ENCODE measurements at places on chromosomes 5 and 9.

- DNase-seq, result no peak
Observed at GRCh38 chr9:7178729-7179128, 421.0 kb downstream of the KDM4C start.

GRCh38 chr5:111132731-111133435, 40.7 kb downstream of the WDR36 start:
- DNase-seq, result no peak

DNA sequence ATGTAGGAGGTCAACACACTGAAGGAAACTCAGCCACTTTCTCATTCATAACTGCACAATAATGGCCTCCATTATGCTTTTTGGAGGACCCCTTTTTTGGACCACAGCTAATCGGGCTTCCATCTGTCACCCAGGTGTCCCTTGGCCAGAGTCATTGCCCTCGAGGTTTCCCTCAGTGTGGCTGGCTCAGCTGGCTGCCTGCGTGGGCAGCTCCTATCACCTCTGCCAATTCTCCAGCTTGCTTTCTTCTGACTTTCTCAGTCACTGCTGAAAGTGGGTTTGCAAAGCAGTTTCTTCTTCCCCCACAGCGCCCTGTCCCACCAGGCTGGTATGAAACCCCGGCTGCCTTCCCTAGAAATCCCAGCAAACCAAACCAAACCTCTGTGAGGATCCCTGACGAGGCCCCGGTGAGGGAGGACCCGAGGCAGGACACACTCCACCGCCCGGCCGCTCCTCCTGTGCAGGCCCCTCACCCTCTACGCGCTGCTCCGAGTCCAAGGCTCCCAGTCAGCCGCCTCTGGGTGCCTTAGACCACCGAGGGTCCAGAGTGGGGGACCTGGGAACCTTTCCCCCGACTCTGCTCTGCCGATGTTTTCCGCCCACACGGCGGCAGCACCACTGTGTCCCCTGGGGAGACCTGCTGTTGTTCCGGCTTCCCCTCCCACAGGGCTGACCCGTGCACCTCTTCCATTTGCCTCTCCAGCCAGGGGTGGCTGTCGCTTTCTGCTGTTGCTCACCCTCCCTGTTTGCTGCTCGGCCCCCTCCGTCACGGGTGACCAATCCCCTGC, 109.5 kb downstream of the TENT4A start:
- no peak for DNase-seq

- no peak for DNase-seq
Observed at GRCh38 chr5:140256726-140257125, 46.2 kb downstream of the PFDN1 start.

DNA sequence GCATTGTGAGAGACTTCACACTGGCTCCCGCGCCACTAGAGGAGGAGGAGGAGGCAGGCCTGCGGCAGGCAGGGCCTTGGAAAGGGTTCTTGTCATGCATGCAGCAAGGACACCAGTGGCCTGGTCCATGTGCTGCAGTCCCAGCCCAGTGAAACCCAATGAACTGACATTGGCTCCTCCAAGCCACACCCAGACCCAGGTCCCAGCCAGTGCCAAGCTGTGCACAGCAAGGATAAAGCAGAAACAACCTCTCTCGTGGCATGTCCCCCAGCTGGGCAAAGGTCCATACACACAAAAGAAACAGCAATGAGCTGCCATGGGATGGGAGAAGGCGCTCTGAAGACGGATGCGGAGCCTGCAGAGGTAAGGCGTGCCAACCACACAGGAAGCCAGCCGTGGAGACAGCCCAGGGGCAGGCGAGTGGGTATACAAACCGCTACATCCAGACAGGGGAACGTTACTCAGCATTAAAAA, 89.2 kb downstream of the SEMA4D start:
- peak; percentile 74 for DNase-seq

DNA sequence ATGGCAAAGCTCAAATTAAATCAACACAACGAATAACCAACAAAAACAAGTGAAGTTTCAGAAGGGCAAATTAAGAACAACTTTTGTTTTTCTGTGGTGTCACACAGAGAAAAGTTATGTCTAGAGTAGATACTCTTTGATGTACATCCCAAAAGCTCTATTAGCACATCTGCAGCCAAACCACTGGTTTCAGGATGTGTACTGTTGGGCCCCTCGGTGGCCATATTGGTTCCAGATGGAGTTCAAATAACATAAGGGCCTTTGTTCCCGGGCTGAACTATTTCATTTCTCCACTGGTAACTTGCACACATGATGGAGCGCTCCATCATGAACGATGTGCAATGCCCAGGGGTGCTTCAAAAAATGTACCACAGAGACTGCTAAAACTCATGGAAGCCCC, 126.1 kb downstream of the SEMA5A start:
- no peak for DNase-seq

GRCh38 chr9:77903666-77904285, 127.8 kb downstream of the GNAQ start:
- no peak for DNase-seq

DNA sequence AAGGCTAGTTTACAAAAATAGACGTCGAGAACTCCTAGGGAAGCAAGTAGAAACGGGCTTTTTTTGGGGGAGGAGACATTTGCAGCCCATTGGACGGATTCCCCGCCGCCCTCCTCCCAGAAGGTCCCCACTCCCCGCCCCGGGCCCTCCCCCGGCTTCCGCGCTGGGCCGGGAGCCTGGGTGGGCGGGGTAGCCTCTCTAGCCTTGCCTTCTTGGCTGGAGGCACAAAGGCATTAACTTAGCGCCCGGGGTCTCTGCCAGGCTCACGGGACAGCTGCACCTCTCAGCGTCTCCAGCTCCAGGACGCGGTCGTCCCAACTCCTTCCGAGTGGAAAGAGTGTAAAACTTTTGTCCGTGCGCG, at the start of gene DMRTA1:
Gene DMRTA1, plus strand, starts transcription at position 236 of the 361 bp plus-strand sequence. CDS start 242 bp downstream, outside the sequence.
- DNase-seq, result no peak

DNA sequence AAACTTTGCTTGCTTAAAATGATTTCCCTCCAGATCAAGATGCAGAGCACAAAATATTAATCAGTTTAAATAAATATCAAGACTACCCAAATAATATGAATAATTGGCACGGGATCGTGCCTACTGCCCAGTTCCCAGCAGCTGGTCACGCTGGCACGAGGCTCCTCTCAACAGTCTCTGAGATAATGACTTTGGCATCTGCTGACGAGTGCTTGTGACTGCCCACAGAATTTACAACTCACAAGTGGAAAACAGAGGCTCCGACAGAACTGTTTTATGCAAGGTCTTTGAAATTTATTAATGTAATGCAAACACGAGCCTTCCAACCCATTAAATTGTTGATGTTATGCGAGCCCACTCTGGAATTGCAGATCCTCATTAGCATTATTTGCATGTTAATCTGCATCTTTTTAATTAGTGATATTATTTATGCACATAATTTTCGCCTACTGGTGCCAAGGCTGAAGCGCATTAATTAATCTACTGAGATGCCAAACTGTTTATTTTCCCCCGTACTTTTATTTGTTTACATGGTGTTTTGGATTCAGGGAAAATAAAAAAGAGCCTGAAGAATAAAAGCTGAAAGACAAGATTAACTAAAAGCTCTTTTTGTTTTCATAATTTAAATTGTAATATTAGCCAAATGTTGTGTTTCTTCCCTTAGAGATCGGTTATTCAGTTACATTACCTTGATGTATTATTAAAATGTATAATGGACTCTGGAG, 369.3 kb upstream of the IRX1 start:
- DNase-seq, result no peak

DNA sequence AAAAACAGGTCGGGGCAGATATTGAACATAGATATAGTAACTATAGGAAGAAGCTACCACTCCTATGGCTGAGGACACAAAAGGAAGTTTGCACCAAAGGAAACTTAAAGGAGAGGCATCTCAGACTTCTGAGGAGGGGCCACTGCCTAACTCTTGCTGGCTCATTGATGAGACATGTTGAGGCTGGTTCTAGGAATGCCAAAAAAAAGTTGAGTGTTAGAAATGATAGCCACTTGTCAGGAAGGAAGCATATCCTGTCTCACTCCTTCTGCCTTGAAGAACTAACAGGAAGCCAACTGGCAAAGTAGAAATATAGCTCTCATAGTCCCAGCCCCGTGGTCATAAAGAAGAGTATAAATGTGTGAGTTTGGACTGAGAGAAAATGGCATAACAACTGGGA, 23.3 kb upstream of the STOM start:
- no peak for DNase-seq

Measured in CD4-positive, alpha-beta T cell (primary cell).